Hematopoietic multipotent progenitor cell treated with erythropoietin and hydrocortisone succinate and interleukin-3 and kit ligand, for 4 days (in vitro differentiated cells): ENCODE measurements at places on chromosomes 6 and 20.

GRCh38 chr6:145532361-145532760 lies 203.0 kb downstream of the EPM2A start:
- no peak for DNase-seq

- no peak for DNase-seq
Measured at GRCh38 chr6:13288481-13288880, 39.9 kb downstream of the TBC1D7 start.

DNA sequence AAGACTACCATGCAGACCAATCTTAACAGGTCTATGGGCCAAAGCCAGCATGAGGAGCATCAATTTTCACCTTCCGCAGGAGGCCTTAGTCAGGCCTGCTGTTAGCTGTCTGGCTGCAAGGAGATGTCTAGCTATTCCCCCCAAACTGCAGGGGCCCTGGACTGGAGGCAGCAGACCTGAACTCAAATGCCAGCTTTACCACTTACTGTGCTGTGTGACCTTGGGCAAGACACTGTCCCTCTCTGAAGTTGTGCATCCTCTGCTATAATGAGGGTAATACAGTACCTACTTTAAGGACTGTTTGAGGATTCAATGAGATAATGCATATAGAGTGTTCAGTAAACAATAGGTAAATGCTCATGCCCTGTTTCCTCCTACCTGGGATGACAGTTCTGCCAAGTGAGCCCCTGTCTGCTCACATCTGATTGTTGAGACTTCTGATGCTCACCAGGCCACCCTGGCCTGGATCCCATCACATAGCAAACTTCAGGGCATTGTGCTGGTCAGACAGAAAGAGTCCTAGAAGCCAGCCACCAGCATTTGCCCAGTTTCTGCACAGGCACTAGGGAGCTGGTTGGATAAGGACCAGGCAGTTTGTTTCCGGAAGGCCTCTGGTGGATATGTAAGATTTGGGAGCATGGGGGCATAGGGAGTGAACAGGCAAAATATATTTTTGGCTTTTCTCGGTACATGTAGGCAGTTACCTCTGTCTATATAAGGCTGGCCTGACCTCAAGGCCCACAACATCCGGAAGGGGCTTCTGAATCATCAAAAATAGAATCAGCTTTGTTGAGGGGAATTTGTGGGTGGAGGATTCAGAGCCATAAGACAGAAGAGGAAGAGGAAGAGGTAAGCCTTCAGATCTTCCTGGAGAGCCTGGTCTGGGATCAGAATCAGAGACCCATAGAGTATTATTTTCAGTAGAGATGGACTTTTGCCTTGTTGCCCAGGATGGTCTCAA lies 2.3 kb upstream of the OCSTAMP start:
- DNase-seq, result peak; percentile 88

DNA sequence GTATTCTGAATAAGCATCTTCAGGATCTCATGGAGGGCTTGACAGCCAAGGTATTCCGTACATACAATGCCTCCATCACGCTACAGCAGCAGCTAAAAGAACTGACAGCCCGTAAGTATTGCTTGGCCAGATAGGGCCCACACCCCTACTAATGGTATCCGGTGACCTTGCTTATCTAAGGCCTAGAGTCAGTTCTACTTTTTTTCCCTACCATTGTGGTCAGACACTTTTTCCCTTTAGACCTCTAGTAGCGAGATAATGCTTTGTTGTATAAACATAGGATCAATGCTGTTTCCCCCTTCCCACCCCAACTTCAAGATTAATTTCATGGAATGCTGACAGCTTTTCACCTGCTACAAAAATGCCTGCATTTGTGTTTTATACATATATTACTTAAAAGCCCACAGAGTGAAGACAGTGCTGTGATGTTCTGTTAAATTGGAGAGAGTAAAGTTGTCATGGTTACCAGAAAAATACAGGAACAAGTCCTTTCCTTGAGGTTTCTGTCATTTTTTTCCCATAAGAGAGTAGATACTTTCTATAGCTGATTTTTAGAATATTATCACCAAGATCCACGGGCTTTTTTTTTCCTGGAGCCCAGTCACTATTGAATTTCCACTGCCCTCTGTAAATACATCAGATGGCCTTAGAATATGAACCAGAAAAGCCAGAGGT lies 20.9 kb upstream of the PLCG1 start:
- DNase-seq, result peak; percentile 92

- DNase-seq, result no peak
Measured at GRCh38 chr6:90605749-90606340, 19.0 kb upstream of the MAP3K7 start.

DNA sequence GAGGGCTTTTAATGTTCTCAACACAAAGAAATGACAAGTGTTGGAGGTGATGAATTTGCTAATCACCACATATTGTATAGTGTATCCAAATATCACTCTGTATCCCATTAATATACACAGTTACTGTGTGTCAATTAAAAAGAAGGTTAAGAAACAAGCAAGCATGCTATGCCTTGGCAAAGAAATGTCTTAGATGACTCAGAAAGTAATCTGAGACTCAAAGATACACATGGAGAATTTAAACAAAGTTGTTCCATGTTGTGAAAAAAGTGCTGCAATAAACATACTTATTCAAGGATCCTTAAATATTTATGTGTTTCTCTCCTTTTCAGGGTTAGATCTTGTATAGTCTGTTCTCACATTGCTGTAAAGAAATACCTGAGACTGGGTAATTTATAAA lies 300.9 kb downstream of the DHX35 start:
- DNase-seq, result no peak

GRCh38 chr6:169473663-169474062 lies 220.0 kb upstream of the THBS2 start:
- DNase-seq, result no peak
